ENCODE measurements at places on chromosomes 6 and 20.

GRCh38 chr6:162450358-162450757, 277.2 kb downstream of the PRKN start:
- DNase-seq = no peak

- DNase-seq = no peak
Observed at GRCh38 chr6:51494342-51494741, 593.1 kb downstream of the PKHD1 start.

- no peak for DNase-seq
Observed at GRCh38 chr6:64146094-64146493, 510.5 kb downstream of the PHF3 start.

GRCh38 chr6:64428186-64428585, 792.6 kb downstream of the PHF3 start:
- DNase-seq = no peak
